ENCODE measurements at places on chromosomes 4 and X.
A peak's percentile ranks its signal among the peaks of the same experiment; 100 is the strongest.

- DNase-seq, result no peak
Measured at GRCh38 chr4:31160146-31160545, 440.0 kb downstream of the PCDH7 start.

- DNase-seq, result no peak
Measured at GRCh38 chrX:67780694-67781109, 236.9 kb downstream of the AR start.

GRCh38 chrX:112844250-112844649 is 3.6 kb upstream of the AMOT start:
- no peak for DNase-seq

DNA sequence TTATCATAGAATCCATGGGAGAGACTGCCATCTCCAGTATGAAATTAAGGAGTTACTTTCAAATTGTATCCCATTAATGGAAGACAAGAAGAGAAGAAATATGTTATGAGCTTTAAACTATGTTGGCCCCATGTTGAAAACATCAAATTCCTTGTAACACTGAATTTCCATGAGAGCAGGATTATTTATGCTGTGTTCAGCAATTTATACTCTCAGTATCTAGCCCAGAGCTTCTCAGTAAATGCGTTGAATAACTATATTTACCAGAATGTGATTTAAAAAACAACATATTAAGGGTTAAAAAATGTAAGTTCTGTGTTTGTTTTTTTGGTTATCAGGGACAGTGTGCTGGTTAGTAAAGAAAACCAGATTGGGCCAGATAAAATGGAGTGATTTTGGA is 74.2 kb downstream of the ADGRL3 start:
- DNase-seq, result no peak

- no peak for DNase-seq
Measured at GRCh38 chr4:8332891-8333331, 63.4 kb downstream of the HTRA3 start.

- no peak for DNase-seq
Measured at GRCh38 chr4:52995360-52996030, 133.4 kb downstream of the RASL11B start.

- no peak for DNase-seq
Measured at GRCh38 chrX:150478496-150479492, 89.6 kb upstream of the MTM1 start.

DNA sequence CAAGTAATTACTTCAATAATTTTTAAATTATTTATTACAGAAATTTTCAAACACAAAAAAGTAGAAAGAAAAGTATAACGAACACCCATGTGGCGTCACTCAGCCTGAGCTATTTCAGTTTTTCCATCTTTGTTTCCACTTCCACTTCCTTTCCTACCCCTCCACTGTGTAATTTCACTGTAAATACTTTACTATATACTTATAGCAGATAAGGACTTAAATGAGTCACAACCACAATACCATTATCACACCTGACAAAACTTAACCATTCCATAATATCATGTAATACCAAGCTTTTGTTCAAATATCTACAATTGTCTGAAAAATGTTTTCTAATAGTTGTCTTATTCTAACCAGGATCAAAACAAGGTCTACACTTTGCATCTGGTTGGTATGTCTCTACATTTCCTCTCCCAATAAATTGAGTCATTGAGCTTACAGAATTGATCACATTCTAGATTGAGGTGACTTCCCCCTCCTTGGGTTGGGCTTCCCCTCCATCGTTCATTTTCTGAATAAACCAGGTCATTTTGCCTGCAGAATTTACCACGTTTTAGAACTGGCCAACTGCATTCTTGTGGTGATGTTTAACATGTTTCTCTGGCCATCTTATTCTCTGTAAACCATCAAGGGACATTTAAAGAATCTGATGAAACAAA is 48.7 kb downstream of the ATP10D start:
- no peak for DNase-seq

- DNase-seq, result no peak
Measured at GRCh38 chr4:87758270-87758669, 41.1 kb upstream of the IBSP start.

GRCh38 chr4:121390335-121390734 is 9.5 kb upstream of the QRFPR start:
- DNase-seq, result no peak

GRCh38 chr4:127445471-127445870 is 187.3 kb upstream of the INTU start:
- no peak for DNase-seq

- DNase-seq, result no peak
Measured at GRCh38 chr4:184765473-184766340, 31.8 kb upstream of the CENPU start.

- no peak for DNase-seq
Measured at GRCh38 chr4:26239801-26240200, 81.0 kb upstream of the RBPJ start.

GRCh38 chr4:6782147-6782845 is at the start of gene KIAA0232:
Gene KIAA0232 (plus strand): TSS chr4:6782727. CDS start chr4:6824454, 41,727 bp downstream.
- DNase-seq, result peak; percentile 87

DNA sequence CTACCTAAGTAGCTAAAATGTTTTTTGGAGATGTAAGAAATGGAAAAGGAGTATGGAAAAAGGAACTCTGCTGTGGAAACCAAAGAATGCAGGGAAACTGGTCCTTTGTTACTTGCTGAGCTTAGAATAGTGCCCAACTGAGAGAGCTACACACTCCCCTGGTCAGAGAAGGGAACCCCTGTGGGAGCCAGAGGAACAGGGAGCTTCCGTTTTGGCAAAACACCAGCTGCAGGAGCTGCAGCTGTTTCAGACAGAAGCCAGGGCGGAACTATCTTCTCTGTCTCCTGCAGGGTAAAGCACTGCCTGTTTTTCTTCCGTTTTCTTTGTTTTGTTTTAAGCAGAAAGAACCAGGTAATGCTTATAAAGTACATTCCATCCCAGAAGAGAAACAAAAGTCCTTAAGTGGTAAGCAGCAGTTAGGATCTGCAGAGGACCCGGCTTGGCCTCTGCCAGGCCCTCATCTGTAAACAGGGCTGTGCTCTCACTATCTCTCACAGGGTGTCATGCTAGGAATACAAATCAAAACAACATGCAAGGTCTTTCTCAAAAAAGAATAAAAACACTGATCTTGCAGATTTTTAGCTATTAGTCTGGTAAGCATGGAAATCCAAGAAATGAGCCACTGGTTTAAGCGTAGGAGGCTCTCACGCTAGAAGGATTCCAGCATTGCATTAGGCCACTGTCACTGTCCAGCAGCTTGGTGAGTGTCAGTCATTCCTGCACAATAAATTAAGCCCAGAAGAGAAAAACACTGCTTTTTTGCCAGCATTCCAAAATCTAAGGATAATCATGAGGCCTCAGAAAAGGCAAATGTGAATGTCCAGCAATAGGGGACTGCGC is 76.1 kb downstream of the CHST7 start:
- no peak for DNase-seq

GRCh38 chr4:22130741-22131140 is 182.2 kb upstream of the KCNIP4 start:
- DNase-seq, result no peak

GRCh38 chrX:110258552-110258951 is 59.3 kb downstream of the AMMECR1 start:
- DNase-seq, result no peak

DNA sequence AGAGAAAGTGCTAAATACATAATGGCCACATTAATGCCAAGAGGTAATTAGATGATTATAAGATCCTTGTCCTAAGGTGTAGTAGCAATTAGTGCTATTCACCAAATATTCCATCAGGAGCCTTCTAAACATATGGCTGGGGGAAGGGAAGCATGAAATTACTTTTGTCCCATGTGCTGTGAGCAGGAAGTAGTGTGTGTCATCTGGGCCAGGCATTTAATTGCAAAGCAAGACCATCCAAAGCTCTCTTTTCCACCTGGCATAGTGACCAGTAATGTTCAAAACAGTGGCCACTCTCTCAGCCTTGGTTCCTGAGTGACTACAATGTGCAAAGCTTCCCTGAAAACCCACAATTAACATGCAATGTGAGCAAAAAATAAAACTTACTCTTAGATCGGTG is 144.2 kb upstream of the FAM241A start:
- DNase-seq, result no peak

GRCh38 chr4:176376032-176376614 is 56.4 kb downstream of the SPCS3 start:
- no peak for DNase-seq

GRCh38 chr4:138032222-138032621 is 209.9 kb downstream of the SLC7A11 start:
- DNase-seq, result no peak

GRCh38 chr4:147853706-147854105 is 121.8 kb downstream of the ARHGAP10 start:
- no peak for DNase-seq

DNA sequence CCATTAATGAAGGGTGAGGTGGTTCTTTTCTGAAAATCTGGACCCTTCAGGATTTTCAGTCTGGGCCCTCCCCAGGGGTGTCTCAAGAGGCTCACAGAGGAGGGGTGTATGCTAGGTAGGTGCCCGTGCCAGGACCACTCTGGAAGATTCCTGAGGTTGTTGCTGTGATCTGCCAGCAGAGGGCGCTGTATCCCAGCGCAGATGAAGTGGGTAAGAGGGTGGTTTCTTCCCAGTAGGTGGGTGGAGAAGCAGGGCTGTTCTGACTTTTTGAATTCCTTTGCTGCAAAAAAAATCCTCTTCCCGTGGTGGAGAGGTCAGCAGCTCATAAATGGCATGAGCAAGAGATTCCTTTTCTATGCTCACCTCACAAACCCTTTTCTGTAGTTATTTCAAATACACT is 51.1 kb downstream of the SCML1 start:
- DNase-seq, result peak; percentile 7

- no peak for DNase-seq
Measured at GRCh38 chrX:71923516-71923915, 12.9 kb downstream of the NHSL2 start.

GRCh38 chr4:36348403-36348938 is 67.1 kb downstream of the DTHD1 start:
- no peak for DNase-seq

DNA sequence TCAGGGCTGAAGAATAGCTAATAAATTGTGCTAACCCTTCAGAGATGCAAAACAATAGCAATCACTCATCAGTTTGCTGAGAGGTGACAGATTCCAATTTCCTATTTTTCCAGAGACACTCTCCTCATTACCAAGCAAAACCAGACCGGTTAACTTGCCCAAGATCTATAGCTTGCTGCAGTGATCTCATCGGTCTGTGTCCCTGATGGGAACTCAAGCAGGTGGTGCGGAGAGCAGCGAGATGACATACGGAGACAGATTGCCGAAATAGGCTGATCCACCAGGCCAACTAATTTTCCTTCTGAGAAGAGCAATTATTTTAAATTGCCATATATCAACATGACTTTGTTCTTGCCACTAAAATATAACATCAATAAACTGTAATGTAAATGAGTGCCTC is 10.5 kb upstream of the DCHS2 start:
- no peak for DNase-seq

- no peak for DNase-seq
Measured at GRCh38 chrX:129590596-129590995, 50.5 kb downstream of the OCRL start.

DNA sequence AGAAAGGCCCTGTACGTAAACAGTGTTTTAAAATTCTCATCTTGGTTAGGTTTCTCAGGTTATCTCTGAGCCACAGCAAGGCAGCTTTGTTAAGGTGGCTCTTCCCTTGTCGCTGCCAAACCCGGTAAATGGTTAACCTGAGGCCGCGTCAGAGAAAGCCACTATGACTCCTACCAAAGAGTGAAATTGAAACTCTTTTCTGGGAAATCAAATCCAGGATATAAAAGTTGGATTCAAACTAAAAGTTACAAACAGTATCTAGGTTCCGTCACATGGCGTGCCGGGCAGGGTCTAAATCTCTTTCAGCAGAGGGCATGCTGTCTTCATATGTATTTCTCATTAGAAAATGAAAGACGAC is 433 bp downstream of the MMAA start:
- DNase-seq, result no peak

DNA sequence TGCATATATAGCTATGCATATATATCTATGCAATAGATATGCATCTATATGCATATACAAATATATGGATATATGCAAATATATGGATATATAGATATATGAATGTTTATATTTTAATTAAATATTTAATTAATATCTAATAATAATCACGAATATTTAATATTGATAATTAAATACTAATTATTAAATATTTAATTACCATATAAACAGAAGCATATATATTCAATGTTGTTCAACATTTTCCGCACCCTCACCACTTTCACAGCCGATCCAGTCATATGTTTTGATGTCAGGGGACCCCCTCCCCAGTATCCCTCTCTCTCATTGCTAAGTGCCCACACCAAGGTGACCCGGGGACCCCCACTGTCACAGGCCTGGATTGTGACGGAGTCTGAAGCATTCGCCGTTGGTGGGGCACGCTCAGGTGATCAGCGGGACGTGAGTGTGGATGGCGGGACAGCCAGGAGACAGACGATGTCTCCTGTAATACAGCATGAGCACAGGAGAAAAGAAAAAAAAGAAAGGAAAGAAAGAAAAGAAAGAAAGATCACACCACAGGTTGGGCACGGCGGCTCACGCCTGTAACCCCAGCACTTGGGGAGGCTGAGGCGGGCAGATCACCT is 199.7 kb downstream of the CRLF2 start:
- DNase-seq, result no peak

DNA sequence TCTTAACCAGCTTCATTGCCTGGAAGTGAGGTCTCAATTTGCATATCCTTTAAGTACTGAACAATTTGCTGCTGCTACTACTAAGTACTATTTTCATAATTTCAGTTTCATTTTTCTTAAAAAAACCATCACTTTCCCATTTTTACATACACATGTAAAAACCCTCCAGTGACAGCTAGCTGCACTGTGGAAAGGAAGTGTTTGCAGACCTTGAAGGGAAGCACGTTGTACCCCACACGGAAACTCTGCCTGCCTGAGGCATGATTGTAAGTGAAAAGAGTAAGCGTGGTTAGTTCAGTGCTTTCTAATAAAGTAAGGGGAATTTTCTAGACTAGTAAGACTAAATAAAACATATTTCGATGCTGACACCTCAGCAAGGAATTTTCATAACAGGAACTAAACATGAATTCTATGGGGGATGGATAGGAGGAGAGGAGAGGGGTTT is 103.6 kb downstream of the RAPGEF2 start:
- DNase-seq, result no peak

- DNase-seq, result no peak
Measured at GRCh38 chrX:69120476-69120875, 44.8 kb downstream of the PJA1 start.

GRCh38 chr4:12458621-12459020 is 1025.5 kb downstream of the RAB28 start:
- no peak for DNase-seq

DNA sequence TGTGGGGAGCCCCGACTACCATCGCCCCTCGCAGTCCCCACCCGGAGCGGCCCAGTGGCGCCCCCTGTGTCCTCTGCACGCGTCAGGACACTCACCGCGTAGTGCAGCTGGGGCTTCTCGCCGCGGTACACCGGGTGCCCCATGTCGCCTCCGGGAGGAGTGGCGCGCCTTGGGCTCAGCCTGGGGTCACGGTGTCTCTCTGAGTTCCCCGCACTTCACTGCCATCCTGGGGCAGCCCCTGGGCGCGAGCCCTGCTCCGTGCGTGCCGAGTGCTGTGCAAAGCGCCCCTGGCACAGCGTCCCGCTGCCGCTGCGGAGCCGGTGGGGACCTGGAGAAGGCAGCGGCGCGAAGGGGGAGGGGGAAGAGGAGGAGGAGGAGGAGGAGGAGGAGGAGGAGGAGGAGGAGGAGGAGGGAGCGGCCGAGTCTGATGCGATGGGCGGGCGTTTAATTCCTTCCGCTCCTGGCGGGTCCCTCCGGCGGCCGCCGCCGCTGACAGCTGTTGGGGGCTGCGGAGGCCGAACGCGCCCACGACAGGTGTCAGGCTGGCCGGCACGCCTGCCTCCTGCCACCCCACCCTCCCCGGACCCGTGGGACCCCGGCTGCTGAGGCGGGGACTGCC is 134.3 kb downstream of the AMELX start:
- no peak for DNase-seq

Measured in stimulated activated CD8-positive, alpha-beta memory T cell treated with anti-CD3 and anti-CD28 coated beads, Interleukin-15, amount 100 ng/mL, for 4 hours (primary cell).